ENCODE measurements at places on chromosomes 1 and 21.

GRCh38 chr1:95028954-95029353, 43.8 kb downstream of the ALG14 start:
- DNase-seq: no peak

DNA sequence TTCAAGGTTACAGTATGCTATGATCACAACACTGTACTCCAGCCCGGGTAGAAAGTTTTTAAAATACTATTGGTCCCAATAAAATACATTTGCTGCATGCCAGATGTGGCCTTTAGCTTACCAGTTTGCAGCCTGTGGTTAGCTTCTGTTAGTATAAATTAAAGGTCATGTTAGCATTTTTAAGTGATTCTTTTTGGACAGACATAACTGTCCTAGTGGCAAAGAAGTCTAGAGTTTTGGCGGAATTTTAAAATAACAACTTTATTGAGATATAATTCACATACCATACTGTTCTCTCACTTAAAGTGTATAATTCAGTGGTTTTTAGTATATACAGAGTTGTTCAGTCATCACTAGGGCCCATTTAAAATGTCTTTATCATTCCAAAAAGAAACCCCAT, 24.3 kb upstream of the TMEM39B start:
- no peak for DNase-seq

DNA sequence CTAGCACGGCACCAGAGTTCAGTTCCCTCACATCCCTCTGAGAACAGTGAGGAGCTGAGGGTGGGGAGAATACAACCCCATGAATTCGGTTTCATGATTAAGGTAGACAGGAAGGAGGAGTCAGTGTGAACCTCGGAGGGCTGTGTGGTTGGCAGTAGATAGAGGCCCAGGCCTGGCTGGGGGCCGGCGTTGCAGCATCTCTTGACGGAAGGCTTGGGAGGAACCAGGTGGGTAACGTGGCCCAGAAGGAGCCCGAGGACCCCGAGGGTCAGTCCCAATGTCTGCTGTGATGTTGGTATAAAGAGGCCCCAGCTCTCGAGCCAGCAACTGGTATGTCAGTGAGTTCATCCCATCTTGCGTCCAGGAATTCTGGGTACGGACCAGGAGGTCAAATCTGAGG, 5.5 kb downstream of the PPOX start:
- no peak for DNase-seq

DNA sequence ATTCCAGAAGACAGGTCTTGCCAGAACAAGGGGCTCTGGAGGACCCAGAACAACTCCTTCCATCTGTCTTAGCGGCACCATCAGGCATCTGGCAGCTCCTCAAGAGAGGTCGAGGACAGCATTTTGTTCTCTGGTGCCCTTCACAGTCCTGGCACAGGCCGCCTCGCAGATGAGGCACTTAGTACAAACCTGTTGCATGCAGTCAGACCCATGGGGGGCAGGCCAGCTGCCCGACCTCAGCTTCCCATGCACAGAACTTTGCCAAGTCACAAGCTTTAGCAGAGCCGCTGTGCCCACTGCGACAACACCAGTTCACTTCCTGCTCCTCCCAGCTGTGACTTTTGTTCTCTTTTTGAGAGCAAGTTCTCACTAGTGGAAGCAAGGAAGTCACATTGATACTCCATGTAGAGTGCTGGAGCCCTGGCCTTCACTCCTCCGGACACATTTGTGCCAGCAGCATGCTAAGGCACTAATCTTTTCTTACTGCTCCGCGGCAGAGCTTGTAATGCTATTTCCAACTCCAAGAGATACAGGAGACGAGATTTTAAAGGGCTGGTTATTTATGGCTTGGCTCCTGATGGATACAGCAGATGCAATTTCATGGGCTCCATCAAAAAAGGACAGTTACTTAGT, 44.6 kb downstream of the HMGB4 start:
- no peak for DNase-seq

GRCh38 chr1:24201941-24202440, 14.9 kb upstream of the IFNLR1 start:
- DNase-seq: peak; percentile 66

DNA sequence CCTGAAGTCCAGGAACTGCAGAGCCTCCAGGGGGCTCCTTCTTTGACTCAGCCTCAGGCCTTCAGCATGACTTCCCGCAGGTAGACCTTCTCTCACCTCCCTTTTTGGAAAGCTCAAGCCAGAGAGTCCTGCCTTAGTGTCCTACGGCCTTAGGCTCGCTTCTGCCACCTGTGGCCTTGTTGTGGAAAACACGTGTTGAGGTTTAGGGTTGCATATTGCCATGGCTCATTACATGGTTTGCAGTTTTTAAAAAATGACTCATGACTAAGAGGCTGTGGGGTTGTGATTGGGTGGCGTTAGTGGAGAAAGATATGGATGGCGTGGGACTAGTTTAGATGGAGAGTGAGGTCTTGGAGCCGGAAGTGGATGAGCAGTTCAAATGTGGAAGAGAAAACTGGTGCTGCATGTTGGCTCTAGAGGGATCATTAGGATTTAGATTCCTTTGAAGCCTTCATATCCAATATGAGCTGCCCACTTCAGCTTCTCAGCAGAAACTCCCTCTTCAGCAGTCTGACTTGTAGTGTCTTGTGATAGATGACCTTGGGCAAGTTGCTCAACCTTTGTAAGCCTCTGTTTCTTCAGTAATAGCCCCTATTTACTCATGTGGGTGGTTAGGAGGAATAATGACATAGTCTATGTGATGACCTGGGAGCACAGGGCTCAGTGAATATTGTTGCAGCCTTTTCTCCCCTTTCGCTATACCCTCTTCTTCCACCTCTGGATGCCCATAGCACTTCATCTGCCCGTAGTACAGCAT, 6.5 kb upstream of the FGGY start:
- peak; percentile 8 for DNase-seq

GRCh38 chr1:63828322-63829044, 54.7 kb downstream of the ROR1 start:
- no peak for DNase-seq

DNA sequence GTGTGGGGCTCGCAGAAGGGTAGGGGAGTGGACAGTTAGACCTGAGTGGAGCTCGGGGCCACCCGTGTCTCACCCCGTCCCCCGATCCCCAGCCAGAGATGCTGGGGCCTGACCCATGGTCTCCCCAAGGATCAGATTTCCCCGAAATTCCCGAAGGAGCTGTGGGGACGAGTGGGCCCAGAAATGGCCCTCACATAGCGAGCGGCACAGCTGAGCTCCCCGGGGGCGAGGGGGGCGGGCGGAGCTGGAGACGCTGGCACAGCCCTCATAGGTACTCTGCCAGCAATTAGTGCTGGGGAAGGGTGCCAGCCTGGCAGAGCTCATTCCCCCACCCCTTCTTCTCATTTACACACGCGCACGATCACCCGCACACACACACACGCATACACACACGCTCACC, 9.2 kb downstream of the CASZ1 start:
- no peak for DNase-seq

- DNase-seq: no peak
These were observed 44.1 kb downstream of the RASSF5 start for GRCh38 chr1:206551296-206551985.

DNA sequence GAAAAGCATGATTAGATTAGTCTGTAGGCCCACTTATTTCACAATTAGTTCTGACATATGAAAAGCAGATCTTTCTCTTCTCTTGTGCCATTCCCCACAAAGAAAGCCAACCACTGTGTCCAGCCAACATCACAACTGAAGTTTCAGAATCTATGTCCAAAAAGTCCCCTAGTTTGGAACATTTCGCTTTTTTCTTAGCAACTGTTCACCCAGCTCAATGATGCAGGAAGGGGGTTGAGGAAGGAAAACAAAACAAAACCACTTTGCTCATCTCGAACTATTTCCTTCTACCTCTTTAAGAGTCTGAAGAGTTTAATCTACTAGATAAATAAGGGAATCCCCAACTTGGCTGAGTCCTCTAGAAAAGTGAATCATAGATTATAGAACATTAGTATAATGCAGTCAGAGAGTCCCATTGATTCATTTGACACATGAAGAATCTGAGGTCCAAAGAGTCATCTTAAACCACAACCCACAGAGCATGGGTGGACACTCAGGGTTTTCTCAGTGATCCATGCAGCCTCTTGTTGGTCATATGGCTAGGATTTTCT, 159.3 kb upstream of the SGIP1 start:
- no peak for DNase-seq

DNA sequence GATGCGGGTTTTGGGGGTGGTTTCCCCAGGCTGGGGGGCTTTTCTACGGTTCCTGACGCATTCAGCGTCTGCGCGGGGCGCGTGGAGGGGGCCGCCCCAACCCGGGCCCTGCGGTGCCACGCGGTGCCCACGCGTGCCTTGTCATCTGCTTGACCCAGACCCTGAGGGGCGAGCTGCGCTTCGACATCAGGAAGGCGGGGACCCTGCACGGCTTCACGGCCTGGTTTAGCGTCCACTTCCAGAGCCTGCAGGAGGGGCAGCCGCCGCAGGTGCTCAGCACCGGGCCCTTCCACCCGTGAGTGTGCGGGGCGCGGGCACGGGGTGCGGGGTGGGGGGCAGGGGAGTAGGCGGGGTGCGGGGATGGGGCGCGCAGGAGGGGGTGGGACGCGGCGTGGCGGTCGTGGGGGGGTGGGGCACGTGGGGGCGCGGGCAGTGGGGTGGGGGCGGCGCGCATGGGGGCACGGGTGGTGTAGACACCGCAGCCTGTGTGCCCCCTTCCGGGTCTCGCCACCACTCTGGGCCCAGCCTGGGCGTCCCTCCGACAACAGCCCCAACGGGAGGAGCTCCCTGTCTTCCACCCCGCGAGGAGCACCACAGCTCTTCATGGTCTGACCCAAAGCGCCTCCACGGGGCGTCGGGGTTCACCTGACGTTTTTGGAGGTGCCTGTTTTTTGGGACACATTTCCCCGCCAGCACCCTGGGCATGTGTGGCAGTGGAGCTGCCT, 26.3 kb downstream of the PRMT2 start:
- DNase-seq: no peak

DNA sequence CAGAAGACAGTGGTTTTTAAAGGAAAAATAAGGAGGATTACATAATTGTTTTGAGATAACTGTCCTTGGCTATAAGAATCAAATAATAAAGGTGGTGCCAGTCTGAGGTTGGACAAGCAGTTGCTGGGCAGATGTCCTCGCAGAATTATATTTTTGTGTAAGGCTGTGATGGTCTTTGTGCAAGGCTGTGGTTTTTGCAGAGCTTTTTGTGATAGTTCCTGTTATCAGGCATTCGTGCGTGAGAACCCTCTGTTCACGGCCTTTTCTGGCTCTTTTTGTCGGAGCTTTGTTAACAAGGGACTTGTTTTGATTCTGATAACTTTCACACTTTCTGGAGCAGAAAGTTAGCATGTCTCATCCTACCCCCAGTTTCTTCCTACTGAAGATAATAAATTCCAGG, 33.4 kb downstream of the SH3BP5L start:
- DNase-seq: no peak

Measured in NCI-H2081 treated with DMSO at 0.1 percent for 48 hours (cell line).